Calu3 (cell line): ENCODE measurements at places on chromosomes 4 and X. TPM values are rescaled to one million over a fixed set of nuclear protein-coding genes. Genes with fewer than 3 reads are reported as not detected.

GRCh38 chr4:128322986-128323385, 35.4 kb upstream of the PGRMC2 start:
- DNase-seq = peak; percentile 8
- H3K27ac ChIP-seq = no peak overlapping the region
- H3K4me1 ChIP-seq = no peaks in the 10 kb centered on the region
- no peaks in the 10 kb centered on the region for H3K27me3 ChIP-seq
- no peak overlapping the region for H3K4me3 ChIP-seq

DNA sequence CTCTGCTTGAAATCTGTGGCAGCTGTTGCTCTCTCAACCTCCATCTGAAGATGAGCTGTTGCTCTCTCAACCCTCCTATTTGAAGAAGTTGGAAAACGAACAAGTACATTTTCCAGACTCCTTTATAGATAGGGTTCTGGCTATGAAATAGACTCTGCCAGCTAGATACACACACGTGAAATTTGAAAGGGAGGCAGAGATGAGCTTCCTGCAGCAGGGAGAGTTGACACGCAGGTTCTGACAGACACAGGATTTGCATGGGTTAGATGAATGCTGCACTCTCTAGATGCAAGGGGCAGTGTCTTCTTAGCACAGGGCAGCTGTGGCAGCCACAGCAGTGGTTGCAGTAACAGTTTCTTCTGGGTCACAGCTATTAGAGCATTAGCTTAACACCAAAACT, 8.0 kb upstream of the PYURF start:
- no peaks in the 10 kb centered on the region for H3K27me3 ChIP-seq
- H3K4me3 ChIP-seq = no peak overlapping the region
- no peak for DNase-seq
- no peaks in the 10 kb centered on the region for H3K36me3 ChIP-seq
- H3K4me1 ChIP-seq = peaks cover 8% of the 10 kb centered on the region

GRCh38 chr4:97104006-97104405, 1039.3 kb downstream of the STPG2 start:
- no peaks in the 10 kb centered on the region for H3K36me3 ChIP-seq
- no peaks in the 10 kb centered on the region for H3K4me1 ChIP-seq
- H3K4me3 ChIP-seq = no peak overlapping the region

GRCh38 chr4:98919996-98920395, 8.9 kb downstream of the EIF4E start:
- no peak overlapping the region for H3K27ac ChIP-seq
- peaks cover 13% of the 10 kb centered on the region for H3K4me1 ChIP-seq
- peaks cover 16% of the 10 kb centered on the region for H3K36me3 ChIP-seq
- no peak overlapping the region for H3K4me3 ChIP-seq
- no peaks in the 10 kb centered on the region for H3K27me3 ChIP-seq
- DNase-seq = no peak

Gene RRH
- total RNA-seq = 0.33 and 0.34 TPM in 2 replicates

Gene NR3C2
- 14.2 and 14.5 TPM in 2 replicates for total RNA-seq

Gene SCML2
- total RNA-seq = 1.4 and 1.9 TPM in 2 replicates

Gene JAKMIP1
- not detected in 2 replicates for total RNA-seq

Gene FAM236C
- total RNA-seq = not detected in 2 replicates

Gene KANTR
- total RNA-seq = 14.5 and 18.2 TPM in 2 replicates
